Urothelium cell line (cell line): ENCODE measurements at places on chromosomes 3 and 15.

GRCh38 chr3:169508426-169508825 lies 155.1 kb downstream of the MECOM start:
- no peak for DNase-seq

GRCh38 chr15:99100245-99101173 lies 4.4 kb upstream of the SYNM start:
- peak; percentile 91 for DNase-seq

DNA sequence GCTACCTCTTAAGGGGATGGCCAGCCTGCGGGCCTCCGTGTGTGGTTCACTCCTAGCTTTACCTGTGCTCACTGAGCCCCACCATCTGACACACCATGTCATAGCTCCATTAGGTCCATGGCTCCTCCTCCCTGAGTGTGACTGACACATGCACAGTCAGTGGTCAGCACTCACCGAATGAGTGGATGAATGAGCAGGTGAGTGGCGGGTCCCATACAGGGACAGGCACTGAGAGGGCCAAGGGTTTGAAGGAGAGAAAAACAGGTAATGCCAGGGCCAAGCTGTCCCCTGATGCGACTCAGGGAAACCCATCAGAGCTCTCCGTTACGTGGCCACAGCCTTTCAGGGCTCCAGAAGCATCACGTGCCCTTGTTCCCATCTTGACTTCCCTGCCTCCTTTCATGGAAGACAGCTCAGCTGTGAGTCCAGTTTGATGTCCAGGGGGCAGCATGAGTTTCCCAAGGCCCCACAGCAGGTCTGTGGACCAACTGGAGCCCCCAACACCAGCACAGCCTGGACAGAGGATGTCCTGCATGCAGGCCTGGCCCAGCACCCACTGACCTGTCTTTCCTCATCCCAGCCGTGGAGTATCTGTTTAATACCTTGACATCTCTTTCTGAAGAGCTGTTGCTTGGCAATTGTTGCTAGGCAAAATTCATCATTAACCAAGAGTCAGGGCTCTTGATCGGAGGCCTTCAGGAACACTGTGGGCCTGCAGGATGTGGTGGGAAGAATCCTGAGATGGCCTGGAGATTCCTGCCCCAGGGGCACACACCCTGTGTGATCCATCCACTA lies 84.4 kb downstream of the PLXNA1 start:
- DNase-seq = no peak

DNA sequence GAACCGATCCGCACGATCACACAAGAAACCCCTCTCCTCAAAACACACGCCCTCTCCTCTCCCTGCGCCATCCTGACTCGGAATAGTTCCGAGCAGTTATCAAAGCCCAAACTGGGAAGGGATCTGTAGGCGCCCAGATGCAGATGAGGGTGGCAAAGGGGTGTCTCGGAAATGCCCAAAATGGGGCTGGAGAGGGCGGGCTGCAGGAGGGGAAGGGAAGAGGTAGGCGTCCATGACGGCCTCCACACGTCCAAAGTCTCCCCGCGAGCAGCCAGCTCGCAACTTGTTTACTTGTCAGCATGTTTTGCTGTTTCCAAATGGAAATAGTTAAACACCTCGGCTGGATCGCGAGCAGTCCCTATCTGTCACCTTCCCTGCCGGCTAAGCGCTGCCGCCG lies 1.5 kb downstream of the NTRK3 start:
- no peak for DNase-seq

DNA sequence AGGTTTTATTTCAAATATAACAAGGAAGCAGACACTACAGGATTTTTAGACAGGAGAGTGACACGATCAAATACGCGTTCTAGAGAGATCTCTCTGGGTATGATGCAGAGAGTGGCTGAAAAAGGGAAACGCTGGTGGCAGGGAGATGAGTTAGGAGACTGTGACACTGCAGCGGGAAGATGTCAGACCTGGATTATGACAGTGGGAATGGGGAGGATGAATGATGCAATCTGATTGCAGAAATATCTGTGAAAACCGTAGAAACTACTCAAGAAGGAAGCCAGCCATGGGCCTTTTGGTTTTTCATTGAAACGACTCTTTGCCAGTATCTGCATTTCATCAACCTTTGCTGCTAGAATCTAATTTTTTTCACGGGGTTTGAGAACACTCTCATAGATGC lies 157.9 kb downstream of the FAM43A start:
- DNase-seq = no peak

DNA sequence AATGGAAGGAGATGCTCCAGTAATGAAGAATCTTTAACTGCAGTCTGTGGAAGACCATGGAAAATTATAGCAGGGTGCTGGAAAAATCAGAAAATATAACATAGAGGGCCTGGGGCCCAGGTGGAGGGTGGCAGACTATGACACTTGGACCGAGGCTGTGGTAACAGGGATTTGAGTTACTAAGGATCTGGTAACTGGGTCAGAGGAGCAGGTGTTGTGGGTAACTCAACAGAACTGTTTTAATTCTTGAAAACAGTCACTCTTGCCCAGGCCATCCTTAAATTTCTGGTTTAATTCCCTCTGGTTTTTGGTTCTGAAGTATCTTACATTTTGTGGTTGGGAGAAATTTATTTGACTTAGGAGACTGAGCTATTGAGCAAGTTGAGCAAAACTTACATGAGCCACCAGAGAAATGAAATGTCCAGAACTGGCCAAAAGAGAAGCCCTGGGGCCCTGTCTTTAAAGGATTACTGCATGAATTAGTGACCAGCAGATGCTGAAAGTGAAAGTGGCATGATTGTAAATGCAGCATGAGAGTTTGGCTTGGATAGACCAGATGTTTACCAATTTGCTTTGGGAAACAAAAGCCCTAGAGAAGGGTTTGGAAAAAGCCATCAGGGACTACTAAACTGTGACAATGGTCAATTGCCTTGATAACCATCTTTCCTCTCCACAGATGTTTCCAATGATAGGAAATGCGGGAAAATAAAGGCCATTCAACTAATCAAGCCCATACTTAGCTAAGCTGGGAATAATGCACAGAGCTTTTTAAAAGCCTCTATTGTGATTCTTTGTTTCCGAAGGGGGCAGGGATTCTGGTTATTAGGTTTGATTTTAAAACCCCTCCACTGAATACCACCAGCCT lies 374.9 kb upstream of the TGFBR2 start:
- no peak for DNase-seq

GRCh38 chr3:143888846-143889245 lies 40.6 kb upstream of the SLC9A9 start:
- no peak for DNase-seq

GRCh38 chr3:192223815-192224214 lies 503.5 kb downstream of the FGF12 start:
- no peak for DNase-seq

- no peak for DNase-seq
Observed at GRCh38 chr3:21477541-21478288, 273.3 kb downstream of the ZNF385D start.

DNA sequence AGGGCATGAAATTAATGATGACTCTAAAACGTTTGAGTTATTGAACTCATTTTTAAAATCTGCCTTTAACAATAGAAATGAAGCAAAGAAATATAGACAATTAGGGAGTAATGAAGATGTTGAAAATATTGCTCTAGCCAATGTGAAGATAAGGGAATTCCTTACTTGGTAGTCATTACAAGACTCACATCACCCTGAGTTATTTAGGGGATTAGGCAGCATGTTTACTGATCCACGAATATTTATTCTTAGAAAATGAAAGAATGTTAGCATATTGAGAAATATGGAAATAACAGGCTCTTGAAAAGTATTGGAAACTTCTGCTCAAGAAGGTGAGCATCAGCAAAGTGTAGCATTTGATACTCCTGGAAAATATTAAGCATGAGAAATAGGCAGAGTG lies 398.1 kb upstream of the ARPP21 start:
- no peak for DNase-seq

- DNase-seq = no peak
Observed at GRCh38 chr3:189389346-189389745, 217.6 kb downstream of the TPRG1 start.

GRCh38 chr3:139414608-139415224 lies 25.3 kb upstream of the COPB2 start:
- no peak for DNase-seq

GRCh38 chr3:40009991-40010390 lies 200.6 kb downstream of the MYRIP start:
- DNase-seq = no peak

GRCh38 chr3:88219138-88219792 lies 69.5 kb downstream of the C3orf38 start:
- peak; percentile 70 for DNase-seq

GRCh38 chr3:11691767-11692531 lies 48.2 kb upstream of the VGLL4 start:
- no peak for DNase-seq

DNA sequence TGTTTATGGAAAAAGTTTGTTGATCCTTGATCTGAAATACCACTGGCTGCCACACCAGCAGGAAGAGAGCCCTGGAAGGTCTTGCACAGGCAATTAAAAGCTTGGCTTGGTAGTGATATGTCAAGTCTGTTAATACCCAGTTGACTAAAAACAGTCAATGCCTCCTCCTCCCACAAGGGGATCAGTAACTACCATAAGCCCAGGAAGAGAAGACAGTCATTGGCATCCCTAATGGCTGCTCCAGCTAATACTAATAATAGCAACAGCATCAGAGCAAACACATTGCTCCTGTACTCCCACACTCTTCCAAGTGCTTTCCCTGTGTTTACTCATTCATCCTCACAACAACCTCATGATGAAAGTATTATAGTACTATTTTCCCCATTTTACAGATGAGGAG lies 528.6 kb downstream of the TAFA4 start:
- DNase-seq = no peak

DNA sequence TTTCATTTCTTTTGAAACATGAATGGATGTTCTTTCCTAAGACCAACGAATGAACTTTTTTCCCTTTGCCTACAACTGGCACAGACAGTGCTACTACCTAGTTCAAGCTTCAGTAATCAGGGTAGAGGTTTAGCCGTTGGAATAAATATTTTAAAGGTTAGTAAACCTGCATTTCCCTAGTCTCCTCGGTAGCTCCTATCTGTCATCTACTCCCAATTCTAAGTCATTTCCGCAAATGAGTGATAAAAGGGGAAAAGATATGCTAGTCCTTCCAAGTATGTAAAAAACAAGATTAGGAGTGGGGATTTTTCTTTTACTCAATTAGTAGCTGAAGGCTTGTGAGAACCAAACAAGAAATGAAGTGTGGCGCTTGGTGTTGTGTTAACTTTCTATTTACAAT lies 15.2 kb downstream of the SLTM start:
- no peak for DNase-seq

DNA sequence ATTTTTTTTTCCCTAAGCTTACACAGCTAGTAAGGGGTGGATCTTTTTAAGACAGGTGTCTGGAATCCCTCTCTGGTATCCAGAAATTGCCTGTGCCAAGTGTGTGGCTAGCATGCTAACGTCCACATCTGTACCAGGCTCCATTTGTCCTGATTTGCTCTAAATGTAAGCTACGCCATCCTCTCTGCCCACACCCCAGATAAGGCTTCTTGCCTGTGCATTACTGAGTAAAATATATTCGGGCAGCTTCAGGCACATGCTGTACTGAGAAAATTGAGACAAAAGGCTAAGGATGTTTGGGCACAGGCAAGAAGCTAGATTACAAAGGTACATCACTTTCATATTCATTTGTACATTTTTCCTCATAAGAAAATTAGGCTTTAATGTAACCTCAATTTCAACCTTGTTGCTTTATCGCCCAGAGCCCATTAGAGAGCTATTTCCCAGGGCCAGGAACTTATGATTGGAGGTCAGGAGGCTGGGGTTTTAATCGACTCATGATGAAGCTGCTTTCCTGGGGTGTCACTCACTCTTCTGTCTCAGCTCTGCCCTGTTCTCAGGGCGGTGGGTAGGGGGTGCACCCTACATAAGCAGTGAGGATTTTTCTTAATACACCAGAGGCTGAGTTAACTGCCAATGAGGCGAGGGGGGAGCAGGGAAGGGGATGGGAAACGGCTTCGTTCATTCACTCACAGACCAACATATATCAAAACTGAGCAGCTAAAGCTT lies 106.3 kb downstream of the RORA start:
- no peak for DNase-seq

DNA sequence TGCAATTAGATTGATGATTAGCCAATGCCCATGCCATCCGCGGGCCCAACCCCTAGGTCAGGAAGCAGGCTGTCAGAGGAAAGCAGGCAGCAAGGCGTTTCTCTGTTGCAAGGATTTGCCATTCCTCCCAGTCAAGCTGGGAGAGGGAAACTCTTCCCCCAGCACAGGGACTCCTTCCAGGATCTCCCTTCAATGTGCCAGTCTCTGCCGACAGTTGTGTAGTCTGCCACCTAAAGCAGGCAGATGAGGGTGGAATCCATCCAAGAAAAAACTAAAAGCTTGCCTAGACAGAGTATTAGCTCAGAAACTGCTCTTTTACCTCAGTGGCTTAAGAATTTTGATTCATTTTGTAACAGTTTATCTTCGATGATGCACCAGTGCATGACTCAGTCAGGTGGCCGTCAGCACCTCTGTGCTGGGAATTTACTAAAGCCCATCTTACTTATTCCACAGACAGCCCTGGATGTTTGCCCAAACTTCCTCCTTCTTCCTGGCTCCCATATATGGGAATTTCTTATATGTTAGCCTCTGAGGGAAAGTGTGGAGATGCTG lies 501.5 kb upstream of the THBS1 start:
- peak; percentile 71 for DNase-seq

DNA sequence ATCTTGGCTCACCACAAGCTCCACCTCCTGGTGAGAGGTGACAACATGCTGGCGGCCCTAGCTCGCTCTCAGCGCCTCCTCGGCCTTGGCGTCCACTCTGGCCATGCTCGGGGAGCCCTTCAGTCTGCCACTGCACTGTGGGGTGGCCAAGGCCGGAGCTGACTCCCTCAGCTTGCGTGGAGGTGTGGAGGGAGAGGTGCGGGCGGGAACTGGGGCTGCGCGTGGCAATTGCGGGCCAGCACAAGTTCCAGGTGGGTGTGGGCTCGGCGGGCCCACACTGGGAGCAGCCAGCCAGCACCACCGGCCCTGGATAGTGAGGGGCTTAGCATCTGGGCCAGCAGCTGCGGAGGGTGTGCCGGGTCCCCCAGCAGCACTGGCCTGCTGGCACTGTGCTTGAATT lies 275.7 kb upstream of the P2RY1 start:
- no peak for DNase-seq

GRCh38 chr3:52891615-52892081 lies 5.7 kb downstream of the STIMATE start:
- no peak for DNase-seq

DNA sequence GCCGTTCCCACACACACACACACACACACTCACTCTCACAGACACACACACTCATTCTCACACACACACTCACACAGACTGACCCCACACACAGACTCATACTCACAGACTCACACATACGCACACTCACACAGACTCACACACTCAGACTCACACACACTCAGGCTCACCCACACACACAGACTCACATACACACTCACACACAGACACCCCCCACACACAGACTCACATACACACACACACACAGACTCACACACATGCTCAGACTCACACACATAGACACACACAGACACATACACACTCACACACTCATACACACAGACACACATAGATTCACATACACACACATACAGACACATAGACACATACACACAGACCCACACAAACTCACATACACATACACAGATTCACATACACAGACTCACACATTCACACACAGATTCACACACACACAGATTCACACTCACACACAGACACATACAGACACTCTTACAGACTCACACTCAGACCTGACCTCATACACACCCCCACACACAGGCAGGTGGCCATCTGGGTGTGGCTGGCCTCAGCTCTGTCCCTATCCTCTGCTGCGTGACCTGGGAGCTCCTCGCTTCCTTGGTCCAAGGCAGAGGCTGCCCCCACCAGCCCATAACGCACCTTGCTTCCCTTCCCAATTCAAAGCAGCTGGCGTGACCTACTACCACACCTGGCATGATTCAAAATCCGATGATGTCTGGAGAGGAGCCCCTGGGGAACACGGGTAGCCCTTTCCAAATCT lies 1.9 kb downstream of the C3orf22 start:
- DNase-seq = no peak
